Epithelial cell of proximal tubule (primary cell): ENCODE measurements at places on chromosomes 16 and 17. TPM values are rescaled to one million over a fixed set of nuclear protein-coding genes. Genes with fewer than 3 reads are reported as not detected.

CD300A gene
- not detected in 2 replicates for total RNA-seq

CLEC3A gene
- not detected in 2 replicates for total RNA-seq

PPP1R27 gene
- 0.17 and 0.36 TPM in 2 replicates for total RNA-seq

ZNF778 gene
- 3.7 and 6.2 TPM in 2 replicates for total RNA-seq

ABCC6 gene
- total RNA-seq = 1.1 and 4.8 TPM in 2 replicates

PTX4 gene
- not detected in 2 replicates for total RNA-seq
